ENCODE measurements at places on chromosomes 3 and 15.

DNA sequence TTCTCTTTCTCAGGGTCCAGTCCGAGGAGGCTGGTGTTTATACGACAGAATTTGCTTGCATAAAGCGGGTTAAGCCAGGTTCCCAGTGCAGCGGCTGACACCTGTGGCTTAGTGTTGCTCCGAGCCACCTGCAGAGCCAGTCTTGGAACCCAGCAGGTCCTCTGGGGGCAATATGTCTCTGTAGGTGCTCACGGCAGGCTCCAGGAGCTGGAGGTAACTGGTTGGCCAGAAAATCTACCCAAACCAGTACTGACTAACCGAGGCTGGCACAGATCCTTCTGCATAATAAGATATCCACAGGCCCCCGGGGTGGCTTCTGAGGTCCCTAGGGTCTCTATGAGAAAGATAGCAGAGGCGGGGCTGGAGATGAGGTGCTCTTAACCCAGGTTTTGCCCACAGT lies 3.2 kb downstream of the MGLL start:
- DNase-seq = no peak

- no peak for DNase-seq
Observed at GRCh38 chr3:197283045-197283444, 15.4 kb downstream of the DLG1 start.

DNA sequence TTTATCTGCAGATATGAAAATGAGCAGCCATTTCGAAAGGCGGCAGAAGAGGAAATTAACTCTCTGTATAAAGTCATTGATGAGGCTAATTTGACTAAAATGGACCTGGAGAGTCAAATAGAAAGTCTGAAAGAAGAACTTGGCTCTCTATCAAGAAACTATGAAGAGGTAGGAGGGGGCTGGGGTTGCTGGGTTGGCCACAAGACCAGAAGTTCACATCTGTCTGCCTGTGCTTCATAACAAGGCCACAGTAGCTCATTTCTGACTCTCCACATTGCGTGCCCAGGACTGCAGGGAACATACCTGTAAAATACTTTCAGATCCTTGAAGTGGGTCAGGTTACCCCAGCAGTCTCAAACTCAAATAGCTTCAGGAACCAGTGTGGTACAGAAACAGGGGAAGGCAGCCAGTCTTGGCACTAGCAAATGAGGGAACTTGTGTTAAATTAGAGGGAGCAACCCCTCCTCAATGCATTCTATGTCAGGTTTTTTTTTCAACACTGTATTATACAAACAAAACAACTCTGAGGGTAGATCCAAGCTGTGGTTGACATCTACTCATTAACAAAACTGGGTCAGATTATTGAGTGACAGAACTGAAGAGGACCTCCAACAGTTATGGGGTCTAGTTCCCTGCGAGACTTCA lies 48.7 kb downstream of the BFSP2 start:
- no peak for DNase-seq

GRCh38 chr3:71269906-71270305 lies 313.6 kb downstream of the FOXP1 start:
- DNase-seq = no peak

DNA sequence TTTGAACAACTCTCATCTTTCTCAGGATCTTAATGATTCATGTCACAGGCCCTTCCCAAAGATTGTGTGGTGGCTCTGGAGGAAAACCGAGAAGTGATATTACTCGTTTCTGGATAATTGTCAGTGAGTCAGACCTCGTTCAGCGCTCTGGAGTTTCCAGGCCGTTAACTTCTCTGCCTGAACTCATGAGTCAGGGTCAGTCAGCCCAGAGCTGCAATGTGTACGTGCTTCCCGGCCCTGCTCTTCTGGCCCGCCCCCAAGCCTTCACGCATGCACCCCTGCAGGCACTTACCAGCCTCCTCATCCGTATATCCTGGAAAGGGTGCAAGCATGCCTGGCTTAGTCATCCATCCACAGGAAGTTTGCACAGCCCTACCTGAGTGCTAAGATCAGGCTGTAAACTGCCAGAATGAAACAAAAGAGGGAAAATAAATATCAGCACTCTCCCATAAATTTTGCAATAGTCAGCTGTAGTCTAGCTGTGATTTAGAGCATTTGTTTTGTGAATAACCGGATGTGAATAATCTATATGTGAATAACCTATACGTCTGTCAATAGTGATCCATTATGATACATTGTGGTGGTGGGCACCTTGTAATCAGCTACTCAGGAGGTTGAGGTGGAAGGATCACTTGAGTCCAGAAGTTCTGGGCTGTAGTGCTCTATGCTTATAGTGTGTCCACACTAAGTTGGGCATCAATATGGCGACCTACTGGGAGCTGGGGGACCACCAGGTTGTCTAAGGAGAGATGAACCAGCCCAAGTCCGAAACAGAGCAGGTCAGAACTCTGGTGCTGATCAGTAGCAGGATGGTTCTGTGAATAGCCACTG lies 35.3 kb upstream of the SEMA4B start:
- DNase-seq = no peak

- DNase-seq = no peak
Observed at GRCh38 chr3:166697495-166697894, 682.6 kb downstream of the ZBBX start.

DNA sequence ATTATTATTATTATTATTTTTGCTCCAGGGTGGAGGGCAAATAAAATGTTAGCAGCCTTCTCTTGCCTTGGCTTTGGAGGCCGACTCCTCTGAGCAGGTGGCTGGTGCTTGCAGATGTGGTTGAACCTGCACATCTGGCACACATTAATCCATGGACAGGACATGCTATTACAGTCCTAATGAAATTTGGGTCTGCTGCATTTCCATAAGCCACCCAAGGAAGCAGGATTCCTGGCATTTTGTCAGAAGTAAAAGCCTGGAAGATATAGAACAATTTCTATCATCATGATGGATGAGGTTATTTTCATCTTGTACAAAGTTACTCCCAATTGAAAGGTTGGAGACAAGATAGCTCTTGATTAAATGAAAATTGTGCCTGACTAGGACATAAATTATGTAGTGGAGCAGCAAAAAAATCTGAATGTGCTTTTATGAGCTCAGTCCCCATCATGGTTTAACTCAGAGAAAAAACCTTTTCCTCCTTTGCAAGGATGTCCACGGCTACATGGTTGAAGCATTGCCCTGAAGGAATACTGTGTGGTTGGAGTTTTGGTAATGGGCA lies 130.9 kb upstream of the RGMA start:
- DNase-seq = no peak

DNA sequence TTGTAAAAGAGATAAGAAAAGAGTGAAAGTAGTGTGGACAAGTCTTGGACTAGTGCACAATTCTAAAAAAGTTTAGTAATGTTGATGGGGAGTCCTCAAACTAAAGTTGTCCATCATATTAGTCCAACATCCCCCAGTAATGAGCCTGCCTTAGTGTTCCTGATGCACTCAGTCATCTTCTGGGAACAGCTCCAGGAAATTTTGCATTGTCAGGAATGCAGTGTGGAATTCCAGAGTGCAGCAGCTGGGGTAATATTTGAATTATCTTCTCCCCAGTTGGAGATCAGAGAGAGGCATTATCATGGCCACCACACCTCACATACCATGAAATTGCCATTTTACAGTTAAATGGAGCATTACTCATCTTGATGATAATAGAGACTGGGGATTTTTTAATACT lies 528.8 kb upstream of the NAALADL2 start:
- no peak for DNase-seq

DNA sequence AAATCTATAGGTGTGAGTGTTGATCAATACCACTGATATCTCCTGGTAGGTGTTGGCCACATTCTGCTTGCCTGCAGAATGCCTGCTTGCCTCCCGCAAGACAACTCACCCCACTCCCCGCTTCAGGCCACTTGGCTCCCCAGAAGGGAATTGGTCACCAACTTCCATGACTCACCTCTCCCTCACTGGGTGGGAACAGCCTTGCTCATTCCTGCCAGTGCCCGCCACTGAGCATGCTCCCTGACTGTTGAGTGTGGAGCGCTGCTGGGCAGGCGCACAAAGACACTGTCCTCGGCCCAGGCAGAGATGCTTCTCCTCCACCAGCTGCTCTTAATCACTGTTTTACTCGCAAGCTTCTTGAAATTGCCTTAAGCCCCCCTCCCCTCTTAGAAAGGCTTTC lies 57.3 kb upstream of the PPP2R3A start:
- no peak for DNase-seq

DNA sequence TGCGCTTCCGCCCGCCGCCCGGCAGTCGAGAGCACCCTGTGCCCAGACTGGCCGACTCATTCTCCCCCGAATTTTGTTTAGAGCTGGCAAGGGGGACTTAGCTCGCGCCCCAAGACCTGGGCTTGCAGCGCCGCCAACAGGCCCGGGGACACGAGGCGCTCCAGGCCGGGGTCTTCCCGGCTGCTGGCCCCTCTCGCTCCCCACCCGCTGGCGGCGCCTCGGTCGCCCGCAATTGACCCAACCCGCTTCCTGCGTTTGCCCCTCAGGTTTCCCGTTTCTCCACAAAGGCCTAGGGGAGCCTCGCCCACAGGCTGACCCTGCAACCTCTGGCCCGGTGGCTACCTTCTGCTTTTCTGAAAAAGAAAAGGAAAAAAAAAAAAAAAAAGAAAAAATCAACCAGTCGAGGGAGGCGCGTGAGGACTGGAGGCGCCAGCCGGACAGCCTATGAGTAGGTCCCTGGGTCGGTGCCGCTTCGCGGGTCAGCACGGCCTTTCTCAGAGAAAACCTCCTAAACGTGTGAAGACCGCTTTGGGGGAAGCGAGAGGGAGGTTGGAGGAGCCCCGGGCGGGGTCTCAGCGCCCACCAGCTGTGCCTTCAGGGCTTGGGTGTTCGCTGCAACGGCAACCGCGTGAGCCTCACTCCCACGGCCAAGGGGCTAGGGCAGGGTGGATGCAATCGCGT lies 7.2 kb downstream of the FOXL2 start:
- DNase-seq = no peak

- DNase-seq = no peak
Observed at GRCh38 chr3:89577637-89578530, 470.5 kb downstream of the EPHA3 start.

DNA sequence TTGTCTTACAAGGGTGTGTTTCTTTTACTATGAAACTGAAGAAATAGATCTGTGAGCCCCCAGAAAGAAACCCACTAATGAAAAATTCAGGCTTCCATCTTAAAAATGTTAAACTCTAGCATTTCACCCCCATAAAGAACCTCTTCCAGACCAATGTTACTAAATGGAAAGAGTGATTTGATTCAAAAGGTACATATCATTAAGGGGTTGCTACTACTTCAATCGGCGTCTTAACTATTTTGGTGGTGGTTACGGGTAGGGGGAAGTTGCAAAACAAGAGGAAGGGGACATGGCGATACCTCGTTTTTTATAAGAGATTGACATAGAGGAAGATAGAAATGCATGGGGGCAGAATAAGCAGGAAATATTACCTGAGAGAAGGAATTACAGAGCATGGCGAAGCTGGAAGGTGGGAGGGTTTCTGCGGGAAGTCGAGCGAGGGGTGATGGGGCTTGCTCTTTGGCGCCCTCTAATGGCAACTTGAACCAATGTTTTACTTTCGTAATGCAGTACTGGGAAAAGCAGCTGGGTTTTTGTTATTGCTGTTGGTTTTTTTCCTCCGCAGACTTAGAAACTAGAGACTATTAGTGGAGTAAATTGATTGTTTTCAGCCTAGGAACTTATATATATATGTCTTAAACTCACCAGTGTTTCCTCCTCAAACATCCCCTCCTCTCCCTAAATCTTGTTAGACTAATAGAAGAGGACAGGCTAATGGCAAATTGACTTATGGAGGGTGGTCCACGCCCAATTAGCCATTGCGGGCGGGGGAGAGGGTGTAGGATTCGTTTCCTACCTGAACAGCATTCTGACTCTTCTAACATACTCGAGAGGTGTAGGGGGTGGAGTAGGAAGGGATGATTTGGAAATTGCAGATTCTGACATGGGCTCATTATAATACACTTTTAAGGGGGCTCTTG lies 11.3 kb upstream of the SOX2 start:
- DNase-seq = peak; percentile 77

DNA sequence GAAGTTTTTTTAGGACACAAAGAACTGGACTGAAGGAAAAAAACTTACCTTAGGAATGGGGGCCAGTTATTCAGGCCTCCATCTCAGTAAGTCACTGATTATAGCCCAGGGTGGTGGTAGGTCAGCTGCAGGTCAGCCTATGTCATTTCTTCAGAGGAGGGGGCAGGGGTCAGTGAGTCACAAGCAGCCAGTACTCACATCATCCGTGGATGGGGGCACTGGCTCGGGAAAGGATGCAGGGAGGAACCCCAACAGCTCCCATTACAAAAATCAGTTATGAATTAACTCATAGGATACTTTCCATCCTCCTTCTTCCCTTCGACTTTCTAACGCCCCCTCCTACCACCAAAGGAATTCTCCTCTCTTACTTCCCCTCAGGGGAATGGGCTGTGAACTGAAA lies 578.3 kb downstream of the PDCD6IP start:
- DNase-seq = no peak

DNA sequence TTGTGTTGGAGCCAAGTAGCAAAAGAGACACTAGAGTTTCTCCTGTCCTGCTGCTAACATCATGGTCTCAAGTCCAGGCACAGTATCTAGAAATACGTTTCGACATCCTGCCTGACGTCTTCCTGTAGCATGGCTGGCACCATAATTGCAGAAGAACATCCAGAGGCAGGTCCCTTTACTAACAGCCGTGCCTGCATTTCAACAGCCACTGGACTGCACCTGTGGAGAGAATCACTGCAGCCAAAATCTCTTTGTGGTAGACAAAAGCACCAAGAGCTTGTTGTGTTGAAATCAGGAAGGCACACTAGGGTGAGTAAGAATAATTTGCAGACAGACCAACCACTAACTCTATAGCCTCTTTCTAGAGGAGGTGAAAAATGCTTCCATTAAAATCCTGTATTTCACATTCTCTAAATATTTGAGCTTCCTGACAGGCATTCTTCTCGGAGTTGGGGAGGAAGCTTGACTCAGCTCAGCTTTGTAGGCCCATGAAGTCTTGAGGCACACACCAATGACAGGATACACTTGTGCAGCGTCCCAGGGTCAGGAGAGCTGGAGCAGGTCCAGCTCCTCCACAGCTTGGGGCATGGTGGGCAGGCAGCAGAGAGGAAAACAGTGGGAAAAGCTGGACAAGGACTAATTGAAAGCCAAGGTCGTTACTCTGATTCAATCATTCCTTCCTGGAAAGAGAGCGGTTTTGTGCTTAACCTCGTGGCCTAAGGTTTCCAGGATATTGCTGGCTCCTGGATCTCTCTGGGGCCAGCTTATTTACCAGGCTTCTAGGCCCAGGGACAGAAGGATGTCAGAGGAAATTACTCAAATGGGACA lies 244.9 kb downstream of the FAM43A start:
- no peak for DNase-seq

DNA sequence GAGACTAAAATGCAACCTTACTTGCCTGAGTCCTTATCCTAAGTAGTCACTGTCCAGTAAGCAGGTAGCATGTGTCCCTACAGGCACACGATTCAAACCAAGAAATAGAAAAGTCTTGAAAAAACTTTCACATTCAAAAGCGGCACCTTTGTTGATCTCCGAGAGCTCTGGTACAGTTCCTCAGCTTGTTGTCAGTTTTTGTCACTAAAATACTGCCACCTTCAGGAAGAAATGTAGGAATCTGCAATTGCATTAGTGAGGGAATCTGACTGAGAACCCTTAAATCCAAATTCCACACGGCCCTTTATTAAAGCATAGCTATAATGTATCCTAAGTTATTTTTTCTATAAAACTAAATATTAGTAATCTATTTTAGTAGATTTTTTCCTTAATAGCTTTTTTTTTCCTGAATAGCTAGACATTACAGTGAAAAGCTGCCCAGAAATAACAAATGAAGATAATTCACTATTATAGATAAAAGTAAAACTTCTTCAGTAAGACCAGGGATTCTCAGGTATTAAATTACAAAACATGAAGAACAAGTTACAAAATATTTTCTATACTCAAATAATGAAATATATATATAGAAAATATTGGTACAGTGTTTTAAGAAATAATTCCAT lies 44.0 kb downstream of the CCDC54 start:
- no peak for DNase-seq

- DNase-seq = no peak
Observed at GRCh38 chr3:124361566-124361965, 368.7 kb upstream of the UMPS start.
